Effector CD4-positive, alpha-beta T cell (primary cell): ENCODE measurements at places on chromosomes 16 and 17.

- DNase-seq: no peak
Measured at GRCh38 chr16:31713945-31714902, 159.4 kb upstream of the ZNF267 start.

DNA sequence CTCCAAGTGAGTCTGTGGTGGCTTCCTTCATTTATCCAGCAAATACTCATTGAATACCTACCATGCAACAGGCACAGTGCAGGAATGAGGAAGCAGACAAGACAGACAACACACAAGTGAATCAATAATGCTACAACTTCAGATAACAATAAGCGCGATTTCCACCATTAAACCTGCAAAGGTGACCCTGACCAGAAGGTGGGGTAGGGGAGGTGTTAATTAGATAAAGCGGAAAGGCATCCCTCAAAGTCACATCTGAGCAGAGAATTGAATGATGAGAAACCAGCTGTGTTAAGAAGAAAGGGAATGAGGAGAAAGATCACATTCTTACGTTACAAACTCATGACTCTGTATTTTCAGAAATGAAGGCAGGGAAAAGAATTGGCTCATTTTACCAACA, 26.3 kb downstream of the ZZEF1 start:
- DNase-seq: no peak

DNA sequence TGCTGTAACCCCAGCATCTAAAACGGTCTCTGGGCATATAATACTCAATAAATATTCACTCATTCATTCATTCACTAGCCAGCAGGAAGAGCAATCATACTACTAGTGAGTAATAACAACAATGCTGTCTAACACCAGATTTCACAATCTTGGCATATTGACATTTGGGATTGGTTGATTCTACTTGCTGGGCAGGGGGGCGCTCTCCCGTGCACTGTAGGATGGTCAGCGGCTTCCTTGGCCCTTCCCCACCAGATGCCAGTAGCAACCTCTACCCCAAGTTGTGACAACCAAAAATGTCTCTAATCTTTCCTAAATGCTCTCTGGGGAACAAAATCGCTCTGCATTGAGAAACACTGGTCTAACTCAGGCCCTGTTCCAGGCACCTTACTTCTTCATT, 20.7 kb downstream of the WFDC1 start:
- DNase-seq: no peak

DNA sequence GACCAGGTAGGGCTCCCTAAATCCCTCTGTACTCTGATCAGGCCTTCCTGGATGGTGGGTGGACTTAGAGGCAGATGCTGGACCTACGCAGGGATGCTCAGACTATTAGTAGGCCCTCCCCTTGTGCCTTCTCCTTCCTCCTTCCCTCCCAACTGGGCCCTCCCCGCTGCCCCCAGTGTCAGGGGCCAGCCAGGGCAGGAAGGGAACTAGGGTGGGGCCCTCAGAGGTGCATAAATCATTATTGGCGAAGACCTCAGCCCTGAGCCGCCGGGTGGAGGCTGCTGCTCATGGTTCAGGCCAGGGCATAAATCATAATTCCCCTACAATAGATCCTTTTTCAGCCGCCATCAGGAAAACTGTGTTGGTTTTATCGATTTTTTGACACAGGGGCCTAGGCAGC, 81.4 kb downstream of the MRM1 start:
- DNase-seq: no peak

GRCh38 chr17:81553616-81554181, 1.5 kb upstream of the FAAP100 start:
- DNase-seq: no peak

DNA sequence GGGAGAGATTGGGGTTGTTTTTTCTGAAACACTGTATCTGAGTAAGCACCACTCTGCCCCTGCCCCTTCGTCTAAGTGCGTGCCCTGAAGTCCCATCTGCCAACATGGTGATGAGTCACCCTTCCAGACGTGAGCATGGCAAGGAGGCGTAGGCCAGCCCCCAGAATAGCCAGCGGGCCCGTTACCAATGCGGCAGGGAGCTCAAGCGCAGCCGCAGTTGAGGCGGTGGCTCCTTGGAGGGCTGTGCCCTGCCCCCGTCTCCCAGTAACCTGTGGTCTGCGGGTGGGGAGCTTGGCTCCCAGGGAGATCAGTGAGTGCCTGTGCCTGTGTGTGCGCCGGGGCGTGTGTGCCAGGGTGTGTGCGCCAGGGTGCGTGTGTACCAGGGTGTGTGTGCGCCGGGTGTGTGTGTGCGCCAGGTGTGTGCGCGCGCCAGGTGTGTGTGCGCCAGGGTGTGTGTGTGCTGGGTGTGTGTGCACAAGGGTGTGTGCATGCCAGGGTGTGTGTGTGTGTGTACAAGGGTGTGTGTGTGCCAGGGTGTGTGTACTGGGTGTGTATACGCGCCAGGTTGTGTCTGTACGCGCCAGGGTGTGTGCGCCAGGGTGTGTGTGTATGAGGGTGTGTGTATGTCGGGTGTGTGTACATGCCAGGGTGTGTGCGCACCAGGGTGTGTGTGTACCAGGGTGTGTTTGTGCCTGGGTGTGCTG, 98.6 kb upstream of the CHMP6 start:
- peak; percentile 40 for DNase-seq

GRCh38 chr17:63823659-63824331, 3.4 kb upstream of the PSMC5 start:
- no peak for DNase-seq
